Hypothalamus (tissue), 51 donors: ENCODE measurements at places on chromosomes 1 and 21.

GRCh38 chr1:109468061-109468460, 1.7 kb downstream of the SYPL2 start:
- DNase-seq: no peak

DNA sequence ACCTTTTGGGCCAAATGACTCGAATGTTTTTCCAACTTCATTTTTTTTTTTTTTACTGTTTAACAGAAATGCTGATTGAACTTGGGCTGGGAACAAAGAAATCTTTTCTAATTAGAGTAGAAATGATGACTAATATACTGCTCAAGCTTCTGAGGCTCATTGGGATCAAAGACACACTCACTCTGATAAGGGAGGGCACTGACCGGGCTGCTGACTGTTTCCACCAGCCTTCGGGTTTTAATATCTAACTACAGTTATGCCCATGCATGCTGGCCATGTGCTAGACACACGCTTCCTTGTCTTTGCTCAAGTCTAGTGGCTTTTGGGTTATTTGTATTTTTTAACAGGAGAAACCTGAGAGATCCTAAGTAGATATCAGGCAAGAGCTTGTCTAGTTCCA, 16.8 kb downstream of the ZBTB18 start:
- no peak for DNase-seq

DNA sequence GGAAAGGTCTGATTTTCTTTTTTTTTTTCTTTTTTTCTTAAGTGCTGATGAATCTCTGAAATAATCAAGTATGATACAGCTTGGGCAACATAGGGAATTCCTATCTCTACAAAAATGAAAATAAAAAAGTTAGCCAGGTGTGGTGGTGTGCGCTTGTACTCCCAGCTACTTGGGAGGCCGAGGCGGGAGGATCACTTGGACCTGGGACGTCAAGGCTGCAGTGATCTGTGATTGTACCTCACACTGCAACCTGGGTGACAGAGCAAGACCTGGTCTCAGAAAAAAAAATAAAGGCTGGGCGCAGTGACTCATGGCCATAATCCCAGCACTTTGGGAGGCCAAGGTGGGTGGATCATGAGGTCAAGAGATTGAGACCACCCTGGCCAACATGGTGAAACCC, 6.0 kb downstream of the TRAPPC10 start:
- DNase-seq: no peak

DNA sequence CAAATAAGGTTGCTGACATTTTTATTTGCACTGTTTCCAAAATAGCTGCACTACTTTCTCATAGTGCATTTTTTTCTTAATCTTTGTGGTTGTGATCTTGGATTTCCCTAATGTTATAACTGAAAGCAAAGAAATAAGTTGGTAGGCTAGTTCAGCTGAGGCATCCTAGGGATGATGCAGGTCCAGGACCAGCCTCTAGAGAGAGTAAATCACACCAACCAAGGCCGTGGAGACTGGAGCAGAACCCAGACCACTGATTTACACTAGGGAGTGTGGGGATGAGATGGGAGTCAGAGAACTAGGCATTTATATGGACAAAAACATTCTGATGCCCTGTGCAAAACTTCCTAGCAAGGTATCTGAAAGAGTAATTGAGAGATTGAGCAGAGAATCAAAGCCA, 104.5 kb downstream of the URB2 start:
- DNase-seq: no peak

DNA sequence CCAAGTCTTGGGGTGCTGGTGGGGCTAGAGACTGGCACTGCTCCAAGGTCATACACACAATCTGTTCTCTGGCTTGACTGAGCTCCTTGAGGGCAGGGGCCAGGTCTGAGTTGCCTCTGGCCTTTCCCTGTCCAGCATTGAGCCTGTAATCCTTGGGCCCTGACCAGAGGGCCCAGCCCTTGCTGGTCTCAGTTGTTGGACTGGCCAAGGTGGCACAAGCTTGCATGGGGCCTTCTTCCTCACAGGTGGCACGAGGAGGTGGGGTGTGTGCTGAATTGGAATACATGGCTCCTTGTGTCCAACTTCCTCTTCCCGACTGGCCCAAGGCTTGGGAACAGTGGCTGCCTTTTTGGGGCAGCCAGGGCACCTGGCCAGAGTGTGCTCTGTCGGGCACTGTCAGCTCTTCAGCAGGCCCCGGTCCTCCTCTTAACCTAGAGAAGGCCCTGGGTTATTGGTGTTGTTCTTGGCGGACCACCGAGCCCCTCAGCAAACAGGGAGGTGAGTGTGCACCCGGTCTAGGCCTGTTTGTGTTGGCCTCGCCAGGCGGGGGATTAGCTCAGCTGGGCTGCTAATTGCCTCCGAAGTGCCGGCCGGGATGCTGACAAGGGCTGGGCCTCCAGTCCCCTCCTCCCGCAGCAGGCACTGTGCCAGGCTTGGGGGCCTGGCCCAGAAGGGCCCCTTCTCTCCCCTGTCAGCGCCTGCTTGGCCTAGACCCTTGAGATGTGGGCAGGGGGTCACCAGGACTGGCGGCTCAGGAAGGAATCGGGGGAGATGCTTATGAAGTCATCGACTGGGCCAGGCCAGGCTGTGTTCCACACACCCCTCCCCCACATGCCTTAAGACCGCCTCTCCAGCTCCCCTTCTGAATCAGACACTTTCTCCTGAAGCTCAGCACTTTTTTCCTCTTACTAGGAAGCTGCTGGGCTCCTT, 28.5 kb downstream of the WNT4 start:
- no peak for DNase-seq

DNA sequence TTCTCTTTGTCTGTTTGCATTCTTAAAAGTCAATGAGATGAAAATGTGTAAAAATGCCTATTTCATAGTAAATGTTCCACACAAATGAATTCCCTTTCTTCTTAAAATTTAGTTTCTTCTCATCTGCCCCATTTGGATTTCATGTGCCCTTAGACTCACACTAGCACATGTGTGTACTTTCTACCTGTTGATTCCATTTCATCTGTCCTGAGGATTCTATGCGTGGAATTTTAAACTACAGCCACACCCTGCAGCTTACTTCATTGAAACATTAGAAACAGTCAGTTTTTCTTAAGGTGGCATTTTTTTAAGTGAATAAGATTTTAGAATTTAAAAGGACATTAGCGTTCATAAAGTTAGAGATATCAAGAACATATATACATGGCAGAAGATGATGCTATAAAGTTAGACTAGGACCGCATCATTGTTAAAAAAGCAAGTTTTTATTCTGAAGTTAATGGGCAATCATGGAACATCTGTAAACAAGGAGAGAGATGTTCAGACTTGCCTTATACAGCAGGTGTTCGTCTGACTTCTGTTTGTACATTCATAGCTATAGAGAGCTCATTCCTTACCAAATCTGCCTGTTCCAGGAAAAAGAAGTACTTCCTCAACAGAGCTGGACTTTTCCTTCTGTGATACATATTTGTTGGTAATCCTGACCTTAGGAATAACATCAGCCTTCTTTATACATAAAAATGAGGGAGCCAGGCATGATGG, 3.9 kb upstream of the TUT4 start:
- no peak for DNase-seq

GRCh38 chr1:85463731-85464496, 1.0 kb downstream of the DDAH1 start:
- no peak for DNase-seq

GRCh38 chr1:212814537-212815334, 23.0 kb downstream of the TATDN3 start:
- no peak for DNase-seq

GRCh38 chr1:232033285-232033684, 406.7 kb downstream of the DISC1 start:
- no peak for DNase-seq

- DNase-seq: peak; percentile 37
Observed at GRCh38 chr1:3069491-3070308, 697 bp downstream of the PRDM16 start.

GRCh38 chr21:43361127-43361492, 65.8 kb downstream of the SIK1 start:
- no peak for DNase-seq

DNA sequence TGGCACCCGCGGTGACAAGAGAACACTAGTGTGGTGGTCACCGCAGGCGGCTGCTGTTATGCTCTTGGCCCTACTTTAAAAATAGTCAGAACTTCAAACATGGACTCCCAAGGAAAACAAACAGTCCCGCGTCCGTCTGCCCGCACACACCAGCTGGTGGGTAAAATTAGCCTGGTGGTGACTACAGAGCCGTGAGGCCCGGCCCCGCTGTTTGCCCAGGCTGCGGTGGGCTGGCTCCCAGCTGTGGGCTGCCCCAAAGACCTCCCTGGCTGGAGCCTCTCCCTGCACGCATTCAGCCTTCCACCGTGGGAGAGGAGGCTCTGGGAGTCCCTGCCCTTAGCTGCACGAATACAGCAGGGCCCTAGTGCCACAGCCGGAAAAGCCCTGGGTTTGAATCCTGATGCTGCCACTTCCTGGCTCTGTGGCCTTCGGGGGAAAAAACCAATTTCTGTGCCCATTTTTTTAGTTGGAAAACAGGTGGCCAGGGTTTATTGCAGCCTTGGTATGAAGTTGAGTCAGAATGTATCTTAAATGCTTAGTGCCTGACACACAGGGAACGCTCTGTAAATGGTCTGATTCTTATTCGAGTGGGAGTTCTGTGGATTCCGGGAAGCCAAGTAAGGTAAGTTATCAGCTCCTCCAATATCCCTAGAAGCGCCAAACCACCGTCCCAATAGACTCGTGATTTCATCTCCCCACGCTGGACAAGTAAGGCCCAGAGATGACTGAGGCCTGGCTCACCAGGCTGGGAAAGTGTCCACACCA, 58.2 kb downstream of the ALPL start:
- DNase-seq: no peak
